ENCODE measurements at places on chromosomes 1 and 21. TPM values are rescaled to one million over a fixed set of nuclear protein-coding genes. Genes with fewer than 3 reads are reported as not detected.

DNA sequence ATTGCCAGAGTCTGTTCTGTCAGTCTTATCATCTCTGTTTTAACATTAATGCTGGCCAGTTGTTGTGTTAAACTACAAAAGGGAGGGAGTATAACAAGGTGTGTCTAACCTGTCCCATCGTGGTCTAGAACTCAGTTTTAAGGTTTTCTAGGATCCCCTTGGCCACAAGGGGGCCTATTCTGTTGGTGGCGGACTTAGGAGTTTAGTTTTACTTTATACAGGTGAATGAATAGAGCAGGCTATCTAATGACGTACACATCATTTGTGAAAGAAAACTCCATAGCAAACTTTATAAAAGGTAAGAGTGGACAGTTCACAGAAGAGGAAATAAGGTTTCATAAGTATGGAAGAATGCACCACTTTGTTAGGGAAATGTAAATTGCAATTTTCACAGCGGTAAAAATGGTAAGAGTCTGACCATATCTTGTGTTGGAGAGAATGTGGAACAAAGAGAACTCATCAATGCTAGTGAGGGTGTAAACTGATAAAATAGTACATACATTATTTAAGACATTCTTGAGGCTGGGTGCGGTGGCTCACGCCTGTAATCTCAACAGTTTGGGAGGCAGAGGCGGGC, 2.5 kb upstream of the ATF6 start:
- no peak for DNase-seq

DNA sequence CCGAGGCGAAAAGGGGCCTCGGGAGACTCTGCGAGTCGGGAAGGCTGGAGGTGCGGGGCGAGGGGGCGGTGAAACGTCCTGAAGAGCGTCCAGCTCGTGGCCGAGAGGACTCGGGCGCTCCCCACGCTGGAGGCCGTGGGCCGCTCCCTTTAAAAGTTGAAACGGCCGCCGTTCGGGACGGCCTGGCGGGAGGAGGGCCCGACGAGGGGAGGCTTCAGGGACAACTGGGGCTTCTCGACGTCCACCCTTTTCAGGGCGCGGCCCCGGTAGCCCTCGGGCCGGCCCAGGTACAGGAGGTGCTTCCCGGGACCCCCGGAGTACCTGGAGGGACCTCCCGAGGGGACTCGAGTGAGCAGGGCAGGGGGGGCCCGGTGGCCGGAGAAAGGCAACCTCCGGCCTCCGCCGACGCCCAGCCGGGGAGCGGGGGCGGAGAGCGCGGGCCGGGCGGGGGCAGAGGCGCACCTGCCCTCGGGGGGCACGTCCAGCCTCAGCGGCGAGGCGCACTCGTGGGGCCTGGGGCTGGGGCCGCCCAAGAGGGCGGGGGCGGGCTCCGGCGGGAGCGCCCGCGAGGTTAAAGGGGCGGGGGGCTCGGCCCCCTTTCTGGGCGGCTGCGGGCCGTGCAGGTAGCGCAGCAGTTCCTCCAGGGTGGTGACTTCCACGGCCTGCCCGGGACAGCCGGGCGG, 14.0 kb downstream of the SEMA6C start:
- no peak for DNase-seq

Gene TAS1R1
- total RNA-seq: 0.05 TPM

Gene TFAP2E
- 0.13 TPM for total RNA-seq

- no peak for DNase-seq
Observed at GRCh38 chr1:163980394-163980793, 578.6 kb upstream of the PBX1 start.

Gene OR10J1
- not detected for total RNA-seq

- no peak for DNase-seq
Observed at GRCh38 chr21:17799414-17800164, 19.6 kb downstream of the C21orf91 start.

DNA sequence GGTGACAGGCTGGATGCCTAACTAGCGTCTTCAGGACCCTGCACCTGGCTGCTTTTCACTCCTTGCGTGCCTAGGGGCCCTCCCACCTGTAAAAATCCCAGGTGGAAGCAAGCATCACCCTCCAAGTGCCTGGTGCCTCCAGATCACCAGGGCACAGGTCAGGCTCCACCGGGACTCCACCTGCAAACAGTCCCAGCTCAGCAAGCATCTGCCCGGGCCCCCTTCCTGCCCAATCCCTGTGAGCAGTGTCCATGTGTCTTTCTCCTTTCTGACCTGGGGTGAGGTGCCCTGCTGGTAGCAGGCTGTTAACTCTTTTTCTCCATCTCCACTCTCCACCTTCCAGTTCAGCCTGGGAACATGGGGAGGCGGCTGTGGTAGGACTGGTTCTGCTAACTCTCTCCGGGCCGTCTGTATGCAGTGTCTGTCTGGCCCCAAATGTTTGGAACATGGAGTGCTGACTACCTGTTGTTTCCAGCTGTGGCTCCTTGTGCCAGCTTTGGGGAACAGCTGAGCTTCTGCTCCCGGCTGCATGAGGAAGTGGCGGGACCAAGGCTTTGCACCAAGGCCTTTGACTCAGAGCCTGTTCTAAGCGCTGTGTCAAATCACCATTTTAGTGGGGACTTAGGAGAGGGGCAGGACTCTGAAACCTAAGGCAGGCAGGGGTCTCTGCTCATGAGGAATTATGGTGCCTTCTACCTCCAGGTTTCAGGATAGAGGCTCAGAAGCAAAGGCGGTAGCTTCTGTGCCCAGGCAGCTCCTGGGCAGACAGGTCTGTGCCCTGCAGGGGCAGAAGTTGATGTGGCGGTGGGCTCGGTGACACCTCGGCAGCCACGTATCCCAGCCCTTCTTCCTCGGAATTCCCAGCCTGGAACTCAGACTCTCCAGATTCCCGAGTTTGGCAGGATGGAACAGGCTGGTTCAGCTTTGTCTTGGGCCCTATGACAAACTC, 5.5 kb downstream of the GPR137B start:
- no peak for DNase-seq

- DNase-seq: no peak
Observed at GRCh38 chr1:12345350-12346217, 115.8 kb downstream of the VPS13D start.

GRCh38 chr1:2585318-2586092, 1.1 kb upstream of the PRXL2B start:
- DNase-seq: peak; percentile 78
